PC-3 (cell line): ENCODE measurements at places on chromosomes 16 and 17. TPM values are rescaled to one million over a fixed set of nuclear protein-coding genes. Genes with fewer than 3 reads are reported as not detected.

DNA sequence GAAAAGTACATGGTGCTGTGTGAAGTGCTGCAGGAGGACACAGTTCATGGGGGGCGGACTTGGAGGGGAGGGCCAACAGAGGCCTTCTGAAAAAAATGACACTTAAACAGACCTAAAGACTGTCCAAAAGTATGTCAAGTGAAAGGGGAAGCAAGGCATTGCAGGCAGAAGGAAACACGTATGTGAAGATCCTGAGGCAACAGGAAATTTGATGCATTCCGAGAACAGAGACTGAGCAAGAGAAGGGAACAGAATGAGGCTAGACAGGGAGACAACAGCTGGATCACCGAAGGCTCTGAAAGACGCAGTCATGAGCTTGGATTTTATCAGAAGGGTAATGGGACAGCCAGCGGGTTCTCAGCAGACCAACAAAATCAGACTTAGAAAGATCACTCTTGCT lies 1.1 kb downstream of the IFT20 start:
- no peak for DNase-seq

GRCh38 chr16:2473999-2474876 lies 689 bp upstream of the TBC1D24 start:
- DNase-seq, result peak; percentile 37

UTS2R gene
- total RNA-seq, result not detected in 2 replicates

GRCh38 chr16:81333356-81333755 lies 18.6 kb downstream of the GAN start:
- peak; percentile 61 for DNase-seq

UNC13D gene
- 43.9 and 53.8 TPM in 2 replicates for total RNA-seq

KRTAP4-5 gene
- not detected in 2 replicates for total RNA-seq

DNA sequence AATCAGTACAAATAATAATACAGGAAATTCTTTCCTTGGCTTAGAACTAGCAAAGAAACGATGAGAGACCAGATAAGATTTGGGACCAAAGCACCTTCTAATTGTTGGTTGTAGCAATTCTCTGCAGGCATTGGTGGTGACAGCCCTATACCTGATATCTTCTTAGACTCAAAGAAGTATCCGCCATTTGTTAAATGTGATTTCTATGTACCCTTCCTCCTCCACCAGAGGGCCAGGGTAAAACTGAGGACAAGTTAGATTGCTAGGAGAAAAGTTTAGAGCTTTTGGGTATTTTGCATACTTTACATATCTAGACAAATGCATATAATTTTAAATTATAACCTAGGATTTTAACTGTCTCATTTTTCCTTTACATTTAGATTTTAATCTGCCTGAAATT lies 304.3 kb downstream of the HS3ST4 start:
- no peak for DNase-seq

- DNase-seq, result no peak
These were observed 110.6 kb upstream of the RBBP6 start for GRCh38 chr16:24428756-24429155.

GRCh38 chr17:45357364-45357997 lies 40.7 kb upstream of the MAP3K14 start:
- DNase-seq, result no peak

- DNase-seq, result no peak
These were observed 1.8 kb upstream of the RARA start for GRCh38 chr17:40307001-40307730.

DNA sequence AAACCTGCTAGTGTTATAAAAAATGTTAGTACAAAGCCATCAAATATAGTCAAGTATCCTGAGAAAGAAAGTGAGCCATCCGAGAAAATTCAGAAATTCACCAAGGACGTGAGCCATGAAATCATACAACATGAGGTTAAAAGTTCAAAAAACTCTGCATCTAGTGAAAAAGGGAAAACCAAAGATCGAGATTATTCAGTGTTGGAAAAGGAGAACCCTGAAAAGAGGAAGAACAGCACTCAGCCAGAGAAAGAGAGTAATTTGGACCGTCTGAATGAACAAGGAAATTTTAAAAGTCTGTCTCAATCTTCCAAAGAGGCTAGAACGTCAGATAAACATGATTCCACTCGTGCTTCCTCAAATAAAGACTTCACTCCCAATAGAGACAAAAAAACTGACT lies 31.7 kb downstream of the RBBP6 start:
- no peak for DNase-seq
